ENCODE measurements at places on chromosomes 4 and X. TPM values are rescaled to one million over a fixed set of nuclear protein-coding genes. Genes with fewer than 3 reads are reported as not detected.

Gene DCLK2
- 49.5 TPM for total RNA-seq

Gene FAM156A
- 30.1 TPM for total RNA-seq

Gene BBS12
- total RNA-seq = 3.2 TPM

Gene USP51
- 5.1 TPM for total RNA-seq

Gene TSPYL2
- total RNA-seq = 103 TPM

Gene SHROOM3
- 62.7 TPM for total RNA-seq

Gene UNC5C
- total RNA-seq = 77.9 TPM

Gene MAGED4
- total RNA-seq = 80.2 TPM

Gene NSDHL
- 21.1 TPM for total RNA-seq

Gene NAP1L2
- 1.1 TPM for total RNA-seq

GRCh38 chr4:104424989-104425388 lies 69.7 kb downstream of the CXXC4 start:
- H3K4me3 ChIP-seq = peak overlapping the region; percentile 53
- H3K27ac ChIP-seq = no peak overlapping the region

DNA sequence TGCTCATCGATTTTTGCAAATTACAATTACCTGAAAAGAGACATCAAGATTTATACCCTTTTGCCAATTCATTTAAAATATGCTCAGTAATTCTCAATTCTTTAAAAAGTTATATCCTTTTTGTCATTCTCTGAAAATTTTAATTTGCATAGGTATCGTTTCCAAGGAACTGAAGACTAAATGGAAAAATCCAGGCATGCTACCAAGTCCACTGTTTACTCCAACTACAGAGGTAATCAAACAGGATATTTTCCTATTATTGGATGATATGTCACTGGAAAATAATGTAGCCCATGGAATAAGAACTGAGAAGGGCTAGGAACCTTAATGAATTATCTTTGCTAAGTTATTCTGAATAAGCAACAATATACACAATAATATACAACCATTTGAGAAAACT lies 132.7 kb downstream of the THOC2 start:
- H3K27ac ChIP-seq = no peak overlapping the region
- no peaks in the 10 kb centered on the region for H3K27me3 ChIP-seq
- H3K36me3 ChIP-seq = peaks cover 21% of the 10 kb centered on the region
- no peak overlapping the region for H3K4me3 ChIP-seq
- DNase-seq = no peak

- peak overlapping the region; percentile 89 for H3K27ac ChIP-seq
- DNase-seq = no peak
- H3K27me3 ChIP-seq = no peaks in the 10 kb centered on the region
- H3K4me3 ChIP-seq = no peak overlapping the region
These were observed 89.3 kb upstream of the MAML3 start for GRCh38 chr4:140243278-140243753.

- DNase-seq = no peak
- no peaks in the 10 kb centered on the region for H3K27me3 ChIP-seq
- H3K27ac ChIP-seq = no peak overlapping the region
- H3K36me3 ChIP-seq = no peaks in the 10 kb centered on the region
- no peaks in the 10 kb centered on the region for H3K4me1 ChIP-seq
- no peak overlapping the region for H3K4me3 ChIP-seq
These were observed 44.9 kb upstream of the BBS12 start for GRCh38 chr4:122687531-122688061.

GRCh38 chrX:50206753-50207152 lies 2.2 kb downstream of the CCNB3 start:
- H3K4me3 ChIP-seq = no peak overlapping the region
- no peaks in the 10 kb centered on the region for H3K27me3 ChIP-seq
- no peaks in the 10 kb centered on the region for H3K36me3 ChIP-seq
- peaks cover 16% of the 10 kb centered on the region for H3K4me1 ChIP-seq
- no peak overlapping the region for H3K27ac ChIP-seq

- H3K27ac ChIP-seq = no peak overlapping the region
- peaks cover 12% of the 10 kb centered on the region for H3K27me3 ChIP-seq
- DNase-seq = no peak
These were observed 33.7 kb downstream of the IDS start for GRCh38 chrX:149471397-149471796.

DNA sequence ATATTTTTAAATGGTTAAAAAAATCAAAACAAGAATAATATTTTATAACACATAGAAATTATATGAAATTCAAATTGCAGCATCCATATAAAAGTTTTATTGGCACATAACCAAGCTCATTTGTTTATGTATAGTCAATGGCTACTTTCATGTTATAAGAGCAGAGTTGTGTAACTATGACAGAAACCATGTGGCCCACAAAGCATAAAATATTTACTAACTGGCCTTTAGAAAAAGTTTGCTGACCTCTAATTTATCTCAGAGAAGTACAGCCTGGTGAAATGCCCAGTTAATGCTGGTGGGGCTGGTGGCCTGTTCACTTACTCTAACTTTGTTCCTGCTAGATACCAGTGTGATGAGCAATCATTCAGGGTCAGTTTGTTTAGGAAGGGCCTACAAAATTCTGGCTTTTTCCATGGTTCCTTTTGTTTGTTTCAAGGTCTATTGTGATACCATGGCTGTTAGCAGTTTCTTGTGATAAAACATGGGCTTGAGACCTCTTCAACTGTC lies 104.6 kb downstream of the PPP1R2C start:
- H3K27me3 ChIP-seq = no peaks in the 10 kb centered on the region
- no peak for DNase-seq
- H3K27ac ChIP-seq = no peak overlapping the region

- H3K27ac ChIP-seq = peak overlapping the region; percentile 21
- no peaks in the 10 kb centered on the region for H3K4me1 ChIP-seq
- H3K4me3 ChIP-seq = no peak overlapping the region
- no peaks in the 10 kb centered on the region for H3K27me3 ChIP-seq
- peaks cover 33% of the 10 kb centered on the region for H3K36me3 ChIP-seq
These were observed 33.2 kb upstream of the ARMCX4 start for GRCh38 chrX:101452056-101452455.

DNA sequence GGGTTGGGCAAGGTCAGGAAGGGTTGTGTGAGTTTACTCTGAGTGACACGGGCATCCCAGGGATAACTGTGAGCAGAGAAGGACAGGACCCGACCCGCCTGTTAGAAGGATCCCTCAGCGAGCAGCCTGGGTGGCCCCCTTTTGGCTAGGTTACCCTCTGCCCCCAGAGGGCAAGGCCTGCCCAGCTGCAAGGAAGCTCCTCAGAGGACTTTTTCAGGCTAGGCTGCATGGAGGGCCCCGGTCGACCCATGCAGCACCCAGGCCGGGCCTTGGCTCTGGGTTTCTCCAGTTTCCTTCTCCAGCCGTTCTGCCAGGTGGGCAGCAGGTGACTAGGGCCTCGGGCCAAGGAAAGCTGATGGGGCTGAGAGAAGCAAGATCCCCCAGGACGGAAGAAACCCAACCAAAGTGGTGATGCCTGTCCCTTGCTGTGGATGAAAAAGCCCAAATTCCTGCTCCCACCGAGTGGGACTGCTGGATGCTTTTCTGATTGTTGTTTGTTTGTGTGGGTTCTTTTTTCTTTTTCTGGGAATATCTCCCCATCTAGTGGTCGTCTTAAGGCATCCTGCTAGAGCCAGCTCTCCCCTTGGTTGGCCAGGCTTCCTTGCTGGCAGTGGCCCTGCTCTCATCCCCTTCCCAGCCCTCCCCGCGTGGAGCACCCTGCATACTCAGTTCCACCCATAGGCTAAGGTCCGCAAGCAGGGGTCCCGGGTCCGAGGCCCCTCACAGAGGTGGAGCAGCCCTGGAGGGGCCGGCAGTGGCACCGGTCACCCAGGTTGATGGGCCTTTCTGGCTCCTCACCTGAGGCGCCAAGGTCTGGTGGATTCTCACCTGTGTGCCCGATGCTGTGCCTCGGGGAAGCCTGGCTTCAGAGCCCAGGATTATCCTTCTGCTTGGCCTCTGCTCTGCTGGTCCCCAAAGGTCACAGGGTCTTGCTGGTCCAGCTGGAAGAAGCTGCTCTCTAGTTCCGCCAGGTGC lies 1.8 kb downstream of the ZFP92 start:
- H3K4me1 ChIP-seq = peaks cover 14% of the 10 kb centered on the region
- H3K36me3 ChIP-seq = no peaks in the 10 kb centered on the region
- DNase-seq = no peak
- H3K27me3 ChIP-seq = peaks cover 12% of the 10 kb centered on the region

GRCh38 chrX:136794080-136794479 lies 13.3 kb upstream of the ARHGEF6 start:
- H3K4me3 ChIP-seq = no peak overlapping the region
- DNase-seq = no peak
- H3K27ac ChIP-seq = no peak overlapping the region
- no peaks in the 10 kb centered on the region for H3K4me1 ChIP-seq
- H3K27me3 ChIP-seq = no peaks in the 10 kb centered on the region
- no peaks in the 10 kb centered on the region for H3K36me3 ChIP-seq

DNA sequence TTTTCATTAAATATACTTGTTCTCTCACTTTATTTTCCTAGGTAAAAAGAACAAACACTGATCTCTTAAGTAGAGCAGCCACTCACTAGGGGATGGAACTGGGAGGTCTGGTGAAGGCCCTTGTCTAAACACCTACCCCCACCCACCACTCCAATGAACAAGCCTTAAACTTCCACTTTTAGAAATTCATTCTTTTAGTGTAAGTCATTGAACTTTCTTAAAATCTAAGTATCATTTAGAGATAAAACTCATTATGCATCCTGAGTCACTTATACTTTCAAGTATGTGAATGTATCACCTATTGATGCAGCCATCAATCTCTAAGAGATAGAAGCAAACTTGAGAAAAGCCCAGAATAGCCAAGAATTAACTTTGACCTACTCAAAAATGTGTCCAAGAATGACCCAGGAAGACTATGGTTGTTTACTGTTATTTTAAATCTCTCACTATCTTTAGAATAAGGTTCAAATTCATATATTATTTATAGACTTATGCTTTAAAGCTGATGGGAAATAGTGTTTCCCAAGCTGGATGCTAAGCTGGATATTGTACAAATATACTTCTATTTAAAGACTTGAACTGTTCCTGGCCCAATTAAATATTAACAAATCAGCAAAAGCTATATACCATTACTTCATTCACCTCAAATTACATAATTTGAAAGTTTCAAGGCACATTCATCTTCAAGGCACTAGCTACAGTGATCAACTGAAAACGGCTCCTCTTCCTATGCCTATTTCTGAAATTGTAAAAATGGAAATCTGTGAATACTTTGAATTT lies 49.5 kb downstream of the CAMK2D start:
- H3K27me3 ChIP-seq = no peaks in the 10 kb centered on the region
- peaks cover 7% of the 10 kb centered on the region for H3K4me1 ChIP-seq
- DNase-seq = no peak
- no peak overlapping the region for H3K27ac ChIP-seq
- H3K4me3 ChIP-seq = no peak overlapping the region
- H3K36me3 ChIP-seq = no peaks in the 10 kb centered on the region

GRCh38 chrX:48902776-48903175 lies 5.0 kb downstream of the PQBP1 start:
- no peak overlapping the region for H3K27ac ChIP-seq
- no peak for DNase-seq
- H3K4me3 ChIP-seq = no peak overlapping the region
- peaks cover 5% of the 10 kb centered on the region for H3K4me1 ChIP-seq
- no peaks in the 10 kb centered on the region for H3K27me3 ChIP-seq
- peaks cover 16% of the 10 kb centered on the region for H3K36me3 ChIP-seq

GRCh38 chrX:31314921-31315320 lies 243.1 kb upstream of the FTHL17 start:
- DNase-seq = no peak
- no peaks in the 10 kb centered on the region for H3K36me3 ChIP-seq
- peaks cover 20% of the 10 kb centered on the region for H3K4me1 ChIP-seq

DNA sequence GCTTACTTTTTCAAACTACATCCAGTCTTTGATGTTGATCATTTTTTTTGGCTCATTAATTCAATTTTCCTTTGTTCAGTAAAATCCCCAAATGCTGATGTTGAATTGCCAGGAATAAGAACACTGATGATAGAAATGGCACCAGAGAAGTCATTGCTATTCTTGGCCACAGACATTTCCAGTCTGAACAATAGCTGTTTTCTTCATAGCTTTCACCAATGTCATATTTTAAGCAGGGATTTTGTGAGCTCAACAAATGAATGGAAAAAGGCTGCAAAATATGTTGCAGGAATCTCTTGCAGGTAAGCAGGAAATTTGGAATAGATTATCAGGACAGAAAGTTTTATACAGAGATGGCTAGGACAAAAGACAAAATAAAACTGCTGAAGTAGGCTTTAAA lies 40.5 kb upstream of the GLRB start:
- H3K36me3 ChIP-seq = no peaks in the 10 kb centered on the region
- H3K4me1 ChIP-seq = peaks cover 6% of the 10 kb centered on the region
- no peak overlapping the region for H3K27ac ChIP-seq
- H3K27me3 ChIP-seq = no peaks in the 10 kb centered on the region

GRCh38 chrX:37854748-37855147 lies 7.4 kb upstream of the DYNLT3 start:
- no peak overlapping the region for H3K4me3 ChIP-seq
- no peaks in the 10 kb centered on the region for H3K4me1 ChIP-seq
- H3K27ac ChIP-seq = no peak overlapping the region
- H3K27me3 ChIP-seq = no peaks in the 10 kb centered on the region

- no peaks in the 10 kb centered on the region for H3K36me3 ChIP-seq
- H3K4me3 ChIP-seq = no peak overlapping the region
These were observed 1160.2 kb downstream of the FAM133A start for GRCh38 chrX:94834226-94834625.

GRCh38 chr4:55554453-55555030 lies 7.8 kb upstream of the CLOCK start:
- no peaks in the 10 kb centered on the region for H3K4me1 ChIP-seq
- no peak overlapping the region for H3K4me3 ChIP-seq
- no peaks in the 10 kb centered on the region for H3K36me3 ChIP-seq
- DNase-seq = no peak
- H3K27ac ChIP-seq = no peak overlapping the region

GRCh38 chr4:56655627-56656345 lies 25.3 kb downstream of the HOPX start:
- H3K36me3 ChIP-seq = no peaks in the 10 kb centered on the region
- H3K4me1 ChIP-seq = peaks cover 35% of the 10 kb centered on the region
- H3K27ac ChIP-seq = no peak overlapping the region
- DNase-seq = no peak
